Kidney tubule cell (primary cell): ENCODE measurements at places on chromosomes 16 and 17.

GRCh38 chr17:29747660-29748059 lies 124.9 kb upstream of the CORO6 start:
- DNase-seq: no peak

DNA sequence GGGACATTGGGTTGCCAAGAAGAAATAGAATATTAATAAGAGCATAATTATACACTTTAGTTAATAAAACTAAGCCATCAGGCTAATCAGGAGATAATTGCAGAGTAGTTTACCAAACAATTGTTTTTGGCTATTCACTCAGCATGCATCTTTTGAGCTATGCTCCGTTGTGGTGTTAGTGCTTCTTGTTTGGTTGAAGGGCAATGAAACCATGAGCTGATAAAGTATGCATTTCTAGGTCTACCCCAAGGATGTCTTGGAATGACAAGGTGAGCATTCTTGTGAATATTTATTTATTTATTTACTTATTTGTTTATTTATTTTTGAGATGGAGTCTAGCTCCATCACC lies 6.4 kb downstream of the HLF start:
- no peak for DNase-seq

- DNase-seq: no peak
Measured at GRCh38 chr17:79625706-79626105, 14.9 kb upstream of the RBFOX3 start.

- DNase-seq: no peak
Measured at GRCh38 chr16:787978-788398, at the start of gene RPUSD1. Gene RPUSD1, minus strand, starts transcription at chr16:788381. Its CDS starts 644 bp downstream, at chr16:787737.

DNA sequence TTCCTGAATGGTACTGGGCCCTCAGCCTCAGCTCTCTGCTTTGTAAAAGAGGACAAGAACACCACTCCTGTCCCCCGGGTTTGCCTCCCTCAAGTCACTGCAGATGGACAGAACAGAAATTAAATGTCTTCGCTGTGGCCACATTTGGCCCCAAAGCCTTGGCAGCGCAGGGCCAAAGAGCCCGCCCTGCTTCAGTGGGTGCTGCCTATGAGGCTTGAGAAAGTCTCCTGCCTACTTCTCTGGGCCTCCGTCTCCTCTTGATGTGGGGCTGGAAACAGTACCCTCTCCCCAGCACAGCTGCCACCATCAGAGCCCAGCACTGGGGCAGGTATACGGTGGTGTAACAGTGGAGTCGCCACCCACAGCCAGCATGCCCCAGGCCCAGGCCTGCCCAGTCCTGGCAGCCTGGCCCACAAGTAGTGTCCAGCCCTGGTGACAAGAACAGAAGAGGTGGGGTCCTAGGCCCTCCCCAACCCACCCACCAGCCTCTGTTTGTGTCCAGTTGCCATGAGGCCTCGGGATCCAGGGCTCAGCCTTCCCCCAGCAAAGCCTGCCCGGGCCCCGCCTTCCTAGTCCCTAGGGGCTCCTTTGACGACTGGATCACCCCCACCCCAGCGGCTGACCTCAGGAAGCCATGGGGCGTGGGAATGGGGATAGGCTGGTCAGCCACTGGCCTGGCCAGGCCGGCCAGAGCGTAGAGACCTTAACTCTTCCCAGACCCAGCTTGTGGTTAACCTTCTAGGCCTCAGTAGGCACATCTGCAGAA lies 3.9 kb upstream of the TPPP3 start:
- DNase-seq: no peak

DNA sequence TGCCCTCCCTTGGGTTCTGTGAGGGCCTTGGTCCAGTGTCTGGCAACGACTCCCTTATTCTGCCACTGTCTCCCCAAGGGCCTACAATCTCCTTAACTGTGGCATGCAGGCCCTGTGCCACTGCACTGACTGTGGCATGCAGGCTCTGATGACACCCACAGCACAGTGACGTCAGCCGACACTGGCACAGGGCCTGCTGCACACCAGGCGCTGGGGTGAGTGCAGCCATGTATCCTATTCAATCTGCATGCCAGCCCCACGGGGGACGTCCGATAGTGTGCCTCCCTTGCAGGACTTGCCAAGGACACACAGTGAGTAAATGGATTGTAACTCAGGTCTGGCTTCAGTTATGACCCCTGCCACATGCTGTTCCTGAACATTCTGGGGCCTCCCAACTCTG lies 39.8 kb upstream of the RASD1 start:
- DNase-seq: peak; percentile 9

GRCh38 chr17:29559640-29560039 lies 7.2 kb downstream of the ABHD15 start:
- DNase-seq: no peak

GRCh38 chr17:77604301-77604972 lies 354.1 kb upstream of the TNRC6C start:
- no peak for DNase-seq

DNA sequence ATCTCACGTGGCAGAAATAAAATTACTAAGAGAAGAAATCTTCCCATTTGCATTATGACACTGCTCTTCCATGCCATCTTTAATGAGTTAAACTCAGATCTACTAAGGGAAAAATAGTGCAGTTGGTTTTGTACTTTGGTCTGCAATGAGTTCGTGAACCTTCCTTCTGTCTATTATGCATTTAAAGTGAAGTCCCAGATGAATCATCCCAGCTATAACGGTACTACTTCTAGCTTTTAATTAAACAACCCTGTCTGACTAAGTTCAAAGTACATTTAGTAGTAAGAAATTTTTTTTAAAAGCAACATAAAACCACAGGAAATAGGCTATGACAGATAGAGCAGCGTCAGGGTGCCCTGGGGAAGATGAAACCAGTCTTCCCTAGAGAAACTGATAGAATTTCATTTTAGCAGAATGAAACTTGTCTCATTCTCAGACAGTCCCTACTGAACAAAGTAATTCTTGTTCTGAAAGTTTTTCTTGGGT lies 1.8 kb downstream of the TMIGD1 start:
- DNase-seq: peak; percentile 88

- DNase-seq: no peak
Measured at GRCh38 chr16:87791295-87792204, 25.8 kb upstream of the KLHDC4 start.

DNA sequence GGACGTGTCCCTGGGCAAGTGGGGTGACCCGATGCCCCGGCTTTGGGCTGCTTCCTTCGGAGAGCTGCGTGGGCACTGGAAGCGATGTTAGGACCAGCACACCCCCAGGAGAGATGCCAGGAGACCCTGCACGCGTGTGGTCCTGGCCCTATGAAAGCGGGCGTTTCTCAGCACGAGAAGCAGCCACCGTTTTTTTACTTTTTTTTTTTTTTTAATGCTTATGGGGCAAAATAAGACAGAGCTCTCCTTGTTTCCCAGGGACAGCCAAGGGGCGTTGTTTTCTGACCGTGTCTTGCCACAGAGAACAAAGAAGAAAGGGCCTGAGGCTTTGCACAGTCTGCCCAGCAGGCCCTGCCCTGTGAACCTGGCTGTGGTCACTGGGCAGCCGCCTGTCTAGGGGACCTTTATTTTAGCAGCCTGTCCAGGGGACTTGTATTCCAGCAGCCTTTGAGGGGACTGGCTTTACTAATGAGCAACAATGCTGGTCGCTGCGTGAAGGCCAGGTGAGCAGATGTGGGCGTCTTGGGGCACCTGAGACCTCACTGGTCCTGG lies 996 bp downstream of the SLC25A10 start:
- peak; percentile 47 for DNase-seq

- no peak for DNase-seq
Measured at GRCh38 chr16:66360624-66361324, 5.7 kb upstream of the CDH5 start.

- DNase-seq: peak; percentile 46
Measured at GRCh38 chr16:79758615-79759346, 158.2 kb upstream of the MAF start.

DNA sequence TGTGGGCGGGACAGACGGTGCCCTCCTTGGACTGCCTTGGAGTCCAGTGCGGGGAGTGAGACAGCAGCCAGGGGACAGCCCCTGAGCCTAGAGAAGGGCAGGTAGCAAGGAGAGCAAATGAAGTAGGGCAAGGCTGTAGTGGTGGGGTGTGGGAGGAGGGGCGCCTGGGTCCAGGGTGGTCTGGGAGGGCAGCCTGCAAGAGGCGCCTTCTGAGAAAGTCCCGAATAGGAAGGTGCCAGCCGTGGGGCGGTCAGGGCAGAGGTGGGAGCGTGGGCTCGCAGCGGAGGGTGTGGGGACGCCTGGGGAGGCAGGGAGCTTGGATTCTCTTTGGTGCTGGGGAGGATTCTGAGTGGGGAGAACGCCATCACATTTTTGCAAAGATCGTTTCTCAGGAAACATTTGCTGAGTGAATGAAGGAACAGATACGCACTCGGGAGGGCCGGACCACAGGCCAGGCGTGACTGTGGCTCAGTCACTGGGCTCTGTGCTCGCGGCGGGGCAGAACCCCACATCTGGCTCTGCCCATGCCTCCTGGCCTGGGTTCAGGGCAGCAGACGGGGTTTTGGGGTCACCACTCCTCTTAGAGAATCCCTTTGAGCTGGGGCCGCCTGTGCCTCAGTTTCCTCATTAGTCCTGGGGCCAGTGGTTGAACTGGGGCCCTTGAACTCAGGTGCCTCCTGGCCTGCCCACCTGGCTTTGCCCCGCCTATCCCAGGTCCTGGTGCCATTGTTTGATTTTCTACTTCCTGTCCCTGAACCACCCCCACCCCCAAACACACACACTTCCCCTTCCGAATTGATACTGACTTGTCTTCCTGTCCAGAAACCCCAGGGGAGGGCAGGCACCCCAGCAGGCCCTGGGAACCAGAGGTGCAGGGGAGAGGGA lies 4.2 kb downstream of the SNN start:
- no peak for DNase-seq

DNA sequence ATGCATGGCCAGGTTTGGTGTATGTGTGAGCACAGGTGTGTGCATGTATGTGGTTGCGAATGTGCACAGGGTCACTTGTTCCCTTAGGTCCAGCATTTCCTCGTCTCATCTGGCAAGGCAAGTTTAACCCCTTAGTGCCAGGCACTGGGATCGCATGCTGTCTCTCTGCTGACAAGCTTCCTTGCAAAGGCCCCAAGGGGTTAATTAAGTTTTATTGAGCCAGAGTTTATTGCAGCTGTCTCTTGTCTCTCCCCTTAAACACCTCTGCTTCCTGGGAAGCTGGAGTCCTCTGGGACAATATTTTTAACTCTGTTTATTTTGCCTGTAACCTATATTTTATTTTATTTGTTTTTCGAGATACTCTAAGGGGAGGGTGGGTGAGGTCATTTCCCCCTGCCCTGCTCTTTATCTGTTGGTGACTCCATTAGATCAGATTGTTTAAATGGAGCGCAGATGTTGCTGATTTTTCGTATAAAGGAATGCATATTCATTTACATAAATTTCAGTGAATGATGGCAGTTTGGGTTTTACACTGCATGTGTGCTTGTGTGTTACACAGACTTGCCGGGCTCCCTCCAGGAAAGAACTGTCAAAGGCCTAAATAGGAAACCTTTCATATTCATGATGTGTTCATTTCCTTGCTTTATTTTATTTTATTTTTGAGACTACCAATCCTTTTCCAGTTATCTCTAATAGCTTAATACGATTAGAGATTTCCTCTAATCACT lies 99.7 kb downstream of the CBLN1 start:
- DNase-seq: no peak

- DNase-seq: no peak
Measured at GRCh38 chr17:36773039-36773438, 164.2 kb upstream of the LHX1 start.

DNA sequence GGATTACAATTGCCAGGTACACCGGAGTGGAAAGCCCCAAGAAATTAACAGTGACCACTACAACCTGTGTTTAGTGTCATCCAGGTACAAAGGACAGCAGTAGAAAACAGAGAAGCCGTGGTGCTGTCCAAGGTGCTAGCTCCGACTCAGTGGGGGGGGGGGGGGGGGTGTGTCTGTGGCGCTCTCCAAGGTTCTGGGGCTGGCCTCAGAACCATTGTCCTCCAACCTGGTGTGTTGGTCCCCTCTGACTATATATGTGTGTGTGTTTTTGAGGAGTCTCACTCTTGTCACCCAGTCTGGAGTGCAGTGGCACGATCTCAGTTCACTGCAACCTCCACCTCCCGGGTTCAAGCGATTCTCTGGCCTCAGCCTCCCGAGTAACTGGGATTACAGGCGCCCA lies 5.8 kb upstream of the ZNF23 start:
- peak; percentile 28 for DNase-seq

GRCh38 chr17:39173080-39173479 lies 7.1 kb upstream of the ARL5C start:
- no peak for DNase-seq

DNA sequence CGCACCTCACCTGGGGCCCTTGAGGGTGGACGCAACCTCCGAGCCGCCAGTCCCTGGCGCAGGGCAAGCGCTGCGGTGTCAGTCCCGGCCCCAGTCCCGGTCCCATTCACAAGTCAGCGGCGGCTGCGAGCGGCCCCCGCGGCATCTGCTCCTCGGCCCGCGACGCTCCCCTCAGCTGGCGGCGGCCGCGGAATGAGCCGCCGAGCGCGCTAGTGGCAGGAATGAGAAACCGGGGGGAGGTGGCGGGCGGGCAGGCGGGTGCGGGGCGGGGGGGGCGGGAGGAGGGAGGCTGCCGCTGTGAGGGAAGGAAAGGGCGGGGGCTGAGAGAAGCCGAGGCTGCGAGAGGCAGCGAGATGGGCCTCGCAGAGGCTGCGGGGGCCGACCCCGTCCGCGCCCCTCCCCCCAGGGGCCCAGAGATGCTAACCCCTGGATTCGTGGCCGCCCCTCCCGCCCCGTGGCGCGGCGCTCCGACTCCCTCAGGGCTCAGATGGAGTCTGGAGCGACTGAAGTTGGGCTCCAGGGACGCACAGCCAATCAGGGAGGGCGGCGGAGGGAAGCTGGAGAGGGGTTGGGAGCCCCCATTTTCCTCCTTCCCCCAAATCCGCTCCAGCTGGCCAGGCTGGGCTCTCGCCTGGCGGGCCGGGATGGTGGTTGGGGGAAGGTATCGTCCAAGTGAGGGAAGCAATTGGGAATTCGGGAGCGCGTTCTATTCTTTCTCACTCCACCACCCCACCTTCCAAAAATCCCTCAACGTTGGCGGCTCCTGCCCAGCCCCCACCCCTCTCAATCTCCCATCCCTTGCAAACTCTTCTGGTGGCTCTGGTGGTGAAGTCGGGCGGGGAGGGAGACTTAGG lies at the start of gene CDH11:
CDH11 (minus strand) TSS at position 194 of the 854 bp plus-strand sequence. CDS start 117,194 bp downstream, outside the sequence.
- peak; percentile 25 for DNase-seq

- peak; percentile 73 for DNase-seq
Measured at GRCh38 chr17:63998050-63998720, at the start of gene PRR29. Gene PRR29, plus strand, starts transcription at chr17:63998351. Its CDS starts 14 bp downstream, at chr17:63998365.

DNA sequence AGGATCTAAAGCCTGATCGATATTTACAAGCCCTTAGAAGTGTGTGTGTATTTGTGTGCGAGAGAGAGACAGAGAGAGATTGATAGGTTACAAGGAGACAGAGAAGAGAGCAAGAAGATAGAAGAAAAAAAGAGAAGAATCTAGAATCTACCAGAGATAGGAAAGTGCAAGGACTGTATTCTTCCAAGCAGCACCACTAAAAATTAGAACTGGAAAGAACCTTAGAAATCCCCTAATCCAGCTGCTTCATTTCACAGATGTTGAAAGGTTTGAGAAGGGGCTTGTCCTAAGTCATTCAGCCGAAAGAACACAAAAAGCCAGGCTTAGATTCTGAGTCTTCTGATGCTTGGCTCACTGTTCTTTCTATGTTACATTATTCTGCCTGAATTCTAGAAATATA lies 92.2 kb downstream of the HS3ST3A1 start:
- DNase-seq: no peak

- peak; percentile 60 for DNase-seq
Measured at GRCh38 chr17:57294629-57295501, 38.5 kb downstream of the MSI2 start.
